ENCODE measurements at places on chromosomes 16 and 17.
A peak's percentile ranks its signal among the peaks of the same experiment; 100 is the strongest.

DNA sequence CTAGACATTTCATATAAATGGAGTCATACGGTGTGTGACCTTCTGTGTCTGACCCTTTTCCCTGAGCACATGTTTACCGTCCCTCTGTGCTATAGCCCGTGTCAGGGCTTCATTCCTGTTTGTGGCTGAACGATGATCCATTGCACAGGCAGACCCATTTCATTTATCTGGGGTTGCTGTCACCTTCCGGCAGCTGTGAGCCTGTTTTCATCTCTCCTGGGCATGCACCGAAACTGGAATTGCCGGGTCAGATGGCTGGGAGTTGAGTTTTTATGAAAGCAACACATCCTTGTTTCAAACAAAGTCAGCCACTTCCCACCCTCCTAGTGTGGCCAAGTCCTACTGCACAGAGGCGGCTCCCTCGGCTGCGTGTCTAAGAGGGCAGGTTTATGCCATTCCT lies 25.5 kb downstream of the BAIAP2 start:
- DNase-seq = no peak

DNA sequence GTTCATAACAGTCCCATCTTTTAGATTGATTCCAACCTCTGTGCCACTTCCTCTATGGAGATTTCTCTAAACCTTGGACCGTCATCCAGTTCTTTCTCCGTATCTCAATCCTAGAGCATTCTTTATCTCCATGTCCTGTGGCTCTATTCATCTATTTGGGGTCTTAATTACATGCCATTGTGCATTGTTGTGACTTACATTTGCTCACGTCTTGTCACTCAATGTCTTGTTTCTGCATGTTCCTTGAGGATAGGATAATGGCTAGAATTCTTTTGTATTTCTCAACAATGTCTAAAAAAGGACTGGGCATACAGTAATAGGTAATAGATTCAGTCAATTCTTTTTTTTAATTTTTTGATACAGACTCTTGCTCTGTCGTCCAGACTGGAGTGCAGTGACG lies 50.2 kb downstream of the ARSG start:
- no peak for DNase-seq

DNA sequence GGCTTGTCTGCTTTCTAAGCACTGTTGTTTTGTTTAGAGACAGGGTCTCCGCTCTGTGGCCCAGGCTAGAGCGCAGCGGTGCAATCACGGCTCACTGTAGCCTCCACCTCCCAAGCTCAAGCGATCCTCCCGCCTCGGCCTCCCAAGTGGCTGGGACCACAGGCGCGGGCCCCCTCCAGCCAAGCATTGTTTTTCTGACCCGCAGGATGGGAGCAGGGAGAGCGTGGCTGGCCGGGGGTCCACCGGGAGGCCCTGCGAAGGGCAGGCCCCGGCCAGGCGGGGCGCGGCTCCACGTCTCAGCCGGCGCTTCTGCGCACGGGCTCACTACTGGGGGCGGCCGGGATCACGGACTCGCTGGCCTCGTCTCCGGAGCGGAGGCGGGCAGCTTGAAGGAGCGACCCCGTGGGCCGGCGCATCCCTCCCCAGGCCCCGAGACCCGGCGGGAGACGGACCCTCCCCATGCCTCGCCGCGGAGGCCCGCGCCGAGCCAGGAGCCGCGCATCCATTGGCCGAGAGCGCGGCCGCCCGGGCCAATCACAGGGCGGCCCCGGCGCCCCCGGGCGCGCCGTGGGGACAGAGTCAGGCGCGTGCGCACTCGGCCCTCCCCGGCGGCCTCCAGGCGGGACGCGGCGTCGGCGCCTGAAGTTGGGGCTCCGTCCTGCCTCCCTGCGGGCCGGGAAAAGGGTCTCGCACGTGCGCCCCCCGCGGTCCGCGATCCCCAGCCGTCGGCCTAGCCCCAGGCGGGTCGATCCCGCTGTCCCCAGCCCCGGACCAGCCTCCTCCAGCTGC lies 24.9 kb downstream of the ACTG1 start:
- peak; percentile 59 for DNase-seq

GRCh38 chr17:34154961-34155730 lies 99.9 kb upstream of the CCL2 start:
- DNase-seq = no peak

DNA sequence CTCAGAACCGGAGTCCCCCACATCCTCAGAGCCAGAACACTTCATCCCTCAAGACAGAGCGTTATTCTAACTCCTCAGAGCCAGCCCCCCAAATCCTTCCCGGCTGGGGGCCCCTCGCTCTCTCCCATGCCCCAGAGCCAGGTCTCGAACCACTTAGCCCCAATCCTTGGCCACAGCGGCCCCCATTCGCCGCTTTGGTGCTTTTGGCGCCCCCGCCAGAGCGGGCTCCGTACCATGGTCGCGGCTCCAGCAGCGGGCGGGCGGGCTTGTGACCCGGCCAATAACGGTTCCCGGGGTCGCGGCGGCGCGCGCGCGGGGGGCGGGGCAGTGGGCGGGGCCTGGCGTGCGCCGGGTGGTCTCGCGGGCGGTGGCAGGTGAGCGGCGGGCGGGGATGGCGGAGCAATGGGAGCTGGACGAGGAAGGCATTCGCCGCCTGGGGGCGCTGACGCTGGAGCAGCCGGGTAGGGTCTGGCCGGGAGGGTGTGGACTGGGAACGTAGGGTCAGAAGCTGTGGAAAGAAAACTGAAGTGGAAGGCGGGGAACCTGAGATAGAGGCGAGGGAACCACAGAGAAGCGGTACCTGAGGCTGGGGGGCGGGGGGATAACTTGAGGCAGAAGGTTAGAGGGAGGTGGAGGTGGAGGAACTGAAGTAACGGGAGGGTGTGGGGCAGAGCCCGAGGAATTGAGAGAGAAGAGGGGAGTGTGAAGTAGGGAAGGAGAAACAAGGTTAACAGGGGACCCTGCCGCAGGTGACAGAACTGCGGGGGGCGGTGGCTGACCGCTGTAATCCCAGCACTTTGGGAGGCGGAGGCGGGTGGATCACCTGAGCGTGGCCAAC lies at the start of the genes KCTD19 and LRRC36:
Gene KCTD19 (minus strand): TSS at position 270 of the 838 bp plus-strand sequence. CDS start 34 bp downstream, at position 236.
Gene LRRC36 (plus strand): TSS at position 344 of the 838 bp plus-strand sequence. CDS start 48 bp downstream, at position 392.
- peak; percentile 25 for DNase-seq

GRCh38 chr16:15041271-15042004 lies 14.4 kb downstream of the NTAN1 start:
- no peak for DNase-seq

DNA sequence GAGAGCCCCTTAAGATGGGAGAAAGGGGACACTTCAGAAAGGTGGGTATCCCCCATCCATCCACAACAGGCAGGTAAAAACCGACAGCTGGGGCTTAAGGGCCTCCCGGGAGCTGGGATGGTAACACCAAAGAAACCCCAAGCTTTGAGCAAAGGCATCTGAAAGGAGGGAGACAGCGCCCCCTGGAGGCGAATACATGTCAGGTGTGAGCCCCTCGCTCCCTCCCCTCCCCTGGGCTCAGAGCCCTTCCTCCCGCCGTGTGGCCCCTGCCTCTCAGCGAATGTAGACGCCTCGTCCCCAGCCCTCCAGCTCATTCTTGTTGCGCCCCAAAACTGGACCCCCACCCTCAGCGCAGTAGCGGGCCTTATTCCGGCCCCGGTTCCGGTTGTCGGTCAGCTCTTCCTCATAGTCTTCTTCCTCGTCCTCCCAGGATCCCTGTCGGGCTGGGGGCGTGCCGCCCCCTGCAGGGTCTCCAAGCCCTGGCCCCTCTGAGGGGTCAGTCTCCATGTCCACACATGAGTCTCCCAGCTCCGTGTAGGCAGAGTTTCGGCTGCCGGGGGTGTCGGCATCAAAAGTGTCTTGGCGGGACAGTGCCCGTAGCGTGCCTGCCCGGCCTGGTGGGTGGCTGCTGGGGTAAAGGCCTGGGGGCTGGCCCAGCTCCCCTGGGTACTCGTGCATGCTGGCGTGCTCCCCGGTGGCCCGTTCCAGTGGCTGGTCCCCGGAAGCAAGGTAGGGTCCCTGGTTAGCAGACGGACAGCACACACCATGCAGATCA lies 9.1 kb upstream of the ARL5C start:
- DNase-seq = peak; percentile 46

DNA sequence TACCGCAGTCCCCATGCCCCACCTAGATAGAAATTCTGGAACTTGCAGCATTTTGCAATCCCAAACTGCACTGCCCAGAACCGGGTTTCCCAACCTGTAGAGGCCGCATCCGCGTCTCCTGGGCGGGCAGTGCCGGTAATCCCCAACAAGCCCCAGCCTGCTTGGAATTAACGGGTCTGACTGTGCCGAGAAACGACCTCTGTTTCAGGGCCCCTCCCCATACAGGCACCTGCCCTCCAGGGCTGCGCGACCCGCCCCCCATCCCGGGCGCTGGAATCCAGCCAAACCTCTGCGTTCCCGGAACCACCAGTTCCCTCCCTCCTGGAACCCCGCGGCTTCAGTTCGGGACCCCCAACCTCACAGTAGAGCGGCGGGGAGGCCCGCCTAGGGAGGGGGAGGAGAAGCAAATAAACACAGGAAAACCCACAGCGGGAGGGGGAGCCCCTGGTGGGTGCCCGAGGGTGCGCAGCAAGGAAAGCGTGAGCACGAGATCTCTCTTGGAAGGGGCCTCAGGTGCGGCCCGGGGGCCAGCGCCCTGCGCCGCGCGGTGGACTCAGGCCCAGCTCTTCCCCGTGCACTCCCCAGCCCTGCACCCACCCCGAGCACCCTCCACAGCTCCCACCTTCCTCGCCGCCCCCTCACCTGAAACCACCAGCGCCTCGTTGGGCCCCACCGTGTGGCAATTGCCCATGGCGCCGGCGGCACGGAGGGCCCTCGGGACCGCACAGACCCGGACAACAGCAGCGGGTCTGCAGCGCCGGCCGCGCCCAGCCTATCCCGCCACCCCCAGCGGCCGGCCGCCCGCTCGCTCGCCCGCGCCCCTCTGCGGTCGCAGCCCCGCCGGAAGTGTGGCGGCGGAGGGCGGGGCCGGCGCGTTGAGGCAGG lies at the start of gene FLOT2:
Gene FLOT2 (minus strand): TSS at position 850 of the 885 bp plus-strand sequence. CDS start 159 bp downstream, at position 691.
- peak; percentile 26 for DNase-seq

GRCh38 chr16:55655381-55655896 lies 349 bp upstream of the SLC6A2 start:
- no peak for DNase-seq

DNA sequence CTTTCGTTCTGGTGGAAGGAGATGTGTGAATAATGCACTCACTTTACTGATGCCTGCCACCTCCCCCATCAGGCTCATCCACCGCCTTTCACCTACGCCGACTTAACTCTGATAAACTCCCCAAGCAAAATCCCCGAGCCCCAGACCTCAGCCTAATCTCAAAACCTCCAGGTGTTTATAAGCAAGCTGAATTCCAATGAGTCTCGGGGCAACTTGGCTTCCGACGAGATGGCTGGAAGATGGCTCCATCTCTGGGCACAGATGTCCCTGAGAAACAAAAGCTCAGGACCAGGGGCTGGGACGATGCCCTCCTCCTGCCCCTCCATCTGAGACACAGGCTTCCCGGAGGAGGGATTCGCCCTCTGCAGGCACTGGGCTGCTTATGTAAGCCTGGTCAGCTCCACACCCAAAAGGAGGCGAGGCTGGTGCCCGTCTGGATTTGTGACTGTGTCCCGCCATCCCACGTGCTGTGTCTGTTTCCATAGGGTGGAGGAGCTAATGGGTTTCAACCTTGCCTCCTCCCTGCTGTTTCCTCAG lies 386.4 kb upstream of the TNRC6C start:
- DNase-seq = no peak

- no peak for DNase-seq
Observed at GRCh38 chr16:68272507-68273209, 8.3 kb downstream of the SLC7A6 start.

- DNase-seq = no peak
Observed at GRCh38 chr17:5211458-5211857, 19.8 kb upstream of the ZNF594 start.

- no peak for DNase-seq
Observed at GRCh38 chr17:69154267-69154666, 12.6 kb upstream of the ABCA6 start.

GRCh38 chr16:88686062-88686438 lies 257 bp downstream of the SNAI3 start:
- no peak for DNase-seq

- no peak for DNase-seq
Observed at GRCh38 chr16:85600530-85601271, 12.4 kb upstream of the GSE1 start.

- peak; percentile 65 for DNase-seq
Observed at GRCh38 chr17:7237761-7238419, 1.4 kb downstream of the PHF23 start.

DNA sequence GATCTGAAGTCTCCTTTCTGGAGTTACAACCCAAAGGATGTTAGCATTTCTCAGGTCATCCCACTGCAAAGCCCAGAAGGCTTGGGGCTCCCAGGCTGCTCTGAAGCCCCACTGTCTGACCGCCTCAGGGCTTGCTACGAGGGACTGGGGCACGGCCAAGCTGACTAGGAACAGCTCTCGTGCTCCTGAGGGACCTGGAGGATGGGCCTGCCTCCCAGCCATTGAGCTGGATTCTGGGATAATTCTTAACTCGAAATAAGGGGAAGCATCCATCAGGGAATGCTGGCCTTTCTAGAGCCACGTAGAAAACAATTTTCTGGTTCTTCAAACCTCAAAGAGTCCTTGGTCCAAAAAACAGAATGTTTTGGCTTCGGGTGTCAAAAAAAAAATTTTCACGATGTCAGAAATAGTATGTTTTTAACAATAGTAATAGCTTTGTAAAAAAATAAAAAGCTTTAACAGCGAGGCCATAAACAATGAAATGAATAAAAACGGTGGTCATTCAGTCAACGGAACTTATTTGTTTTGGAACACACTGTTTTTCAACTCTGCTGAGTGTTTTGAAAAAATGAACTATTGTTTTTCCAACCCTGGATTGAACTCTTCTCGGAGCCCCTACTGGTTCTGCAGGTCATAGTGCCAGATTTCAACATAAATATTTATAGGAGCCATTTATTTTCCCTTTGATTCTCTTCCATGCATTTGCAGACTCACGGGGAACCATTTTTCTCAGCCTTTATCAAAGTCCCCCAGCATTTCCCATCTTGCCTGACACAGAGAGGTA lies 16.4 kb upstream of the HERPUD1 start:
- no peak for DNase-seq

- no peak for DNase-seq
Observed at GRCh38 chr17:57580055-57580739, 164.9 kb downstream of the CCDC182 start.

GRCh38 chr16:82094942-82095540 lies 60.0 kb downstream of the HSD17B2 start:
- DNase-seq = no peak

GRCh38 chr17:16406742-16407674 lies 8.4 kb upstream of the TRPV2 start:
- DNase-seq = no peak
